Stimulated activated CD4-positive, alpha-beta T cell treated with anti-CD3 and anti-CD28 coated beads, Interleukin-15, amount 100 ng/mL, for 48 hours (primary cell): ENCODE measurements at places on chromosomes 5 and 9.
A peak's percentile ranks its signal among the peaks of the same experiment; 100 is the strongest.

DNA sequence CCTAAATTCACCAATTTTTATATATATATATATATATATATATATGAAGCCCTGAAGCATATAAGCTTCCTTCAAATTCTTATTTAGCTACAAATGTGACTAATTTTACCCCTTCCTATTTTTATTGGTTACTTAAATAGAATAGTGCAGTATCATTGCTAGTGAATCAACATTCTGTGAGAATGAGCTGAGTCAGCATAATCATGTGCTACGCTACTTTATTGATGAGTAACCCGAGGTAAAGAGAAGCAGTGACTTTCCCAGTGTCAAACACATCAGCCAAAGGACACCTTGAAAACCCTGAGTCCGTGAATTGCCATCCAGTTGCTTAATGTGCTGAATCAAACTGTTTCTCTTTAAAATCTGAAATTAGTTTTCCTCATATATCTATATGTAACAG, 546.2 kb downstream of the DMRTA1 start:
- DNase-seq = no peak

DNA sequence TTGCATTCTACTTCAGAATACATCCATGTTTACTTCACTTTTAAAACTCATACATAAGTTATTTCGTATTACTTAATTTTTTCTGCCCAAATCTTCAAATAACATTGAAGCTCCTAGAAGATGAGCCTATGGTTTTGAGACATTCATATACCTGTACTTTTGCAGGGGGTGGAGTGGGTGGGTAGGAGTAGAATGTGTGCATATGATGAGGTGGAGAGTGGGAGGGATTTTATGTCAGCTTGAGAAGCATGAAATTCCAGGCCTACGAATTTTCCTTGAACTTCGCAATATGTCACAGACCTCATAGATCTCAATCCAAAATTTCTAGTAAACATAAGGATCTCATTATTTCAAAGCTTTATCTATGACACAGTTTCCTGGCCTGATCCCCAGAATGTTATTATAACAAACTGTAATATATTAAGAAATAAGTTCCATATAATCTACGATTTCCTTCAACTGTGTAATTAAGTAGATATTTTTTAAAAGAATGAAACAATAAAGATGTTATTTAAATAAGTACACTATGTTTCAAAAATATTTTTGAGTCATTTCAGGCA, 19.7 kb upstream of the MOB3B start:
- no peak for DNase-seq

DNA sequence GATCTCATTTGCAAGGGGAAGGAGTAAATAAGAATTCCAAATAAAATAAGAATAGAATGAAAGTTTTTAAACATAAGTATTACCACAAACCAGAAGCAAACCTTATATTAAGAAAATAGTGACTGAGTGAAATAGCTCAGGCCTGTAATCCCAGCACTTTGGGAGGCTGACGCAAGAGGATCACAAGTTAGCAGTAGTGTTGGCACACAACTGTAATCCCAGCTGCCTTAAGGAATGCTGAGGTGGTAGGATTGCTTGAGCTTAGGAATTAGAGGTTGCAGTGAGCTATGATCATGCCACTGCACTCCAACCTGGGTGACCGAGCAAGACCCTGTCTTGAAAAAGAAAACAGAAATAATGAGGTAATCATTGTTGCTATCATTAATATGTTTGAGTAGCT, 47.0 kb downstream of the APC start:
- DNase-seq = no peak

DNA sequence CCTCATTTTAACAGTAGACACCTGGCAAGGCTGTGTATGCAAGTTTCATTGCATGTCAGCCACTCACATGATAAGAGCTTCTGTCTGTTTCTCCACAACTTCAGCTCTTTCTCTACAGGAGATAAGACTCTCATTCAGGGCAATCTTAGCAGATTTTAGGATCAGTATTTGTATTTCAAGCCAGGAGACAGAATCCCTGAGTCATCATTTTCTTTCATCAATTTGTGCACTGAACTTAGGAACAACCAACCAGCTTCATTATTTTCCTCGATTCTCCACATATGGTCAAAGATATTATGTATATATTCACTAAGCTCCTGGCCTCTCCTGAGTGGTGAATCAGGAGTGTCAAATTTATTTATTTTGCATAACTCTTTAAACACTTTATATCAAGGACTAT, 181.8 kb upstream of the CCNH start:
- no peak for DNase-seq

- no peak for DNase-seq
Measured at GRCh38 chr5:88883059-88883835, at the start of gene MEF2C. MEF2C (minus strand) TSS chr5:88883184; CDS start chr5:88823788, 59,396 bp downstream.

GRCh38 chr5:134258896-134259295, 33.0 kb upstream of the PPP2CA start:
- no peak for DNase-seq

- DNase-seq = no peak
Measured at GRCh38 chr5:178473854-178474253, 116.3 kb downstream of the COL23A1 start.

DNA sequence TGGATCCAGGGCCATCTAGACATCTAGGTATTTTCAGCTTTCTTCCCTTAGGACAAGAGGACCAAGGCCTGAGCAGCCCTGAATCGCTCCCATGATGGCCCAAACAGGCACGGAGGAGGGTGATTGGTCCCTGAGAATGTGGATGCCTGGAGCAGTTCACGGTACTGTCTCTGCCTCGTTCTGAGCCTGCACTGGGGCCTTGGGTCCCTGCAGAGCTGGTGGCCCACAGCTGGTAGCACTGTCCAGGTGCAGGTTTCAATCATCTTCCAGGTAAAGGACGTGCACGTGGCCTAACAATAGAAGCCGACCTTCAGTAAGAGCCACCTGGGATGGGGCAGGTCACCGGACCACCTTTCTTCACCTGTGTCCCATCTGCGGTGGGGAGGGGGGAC, 19.4 kb upstream of the FCN1 start:
- no peak for DNase-seq

GRCh38 chr5:172450861-172451695, 3.2 kb downstream of the SH3PXD2B start:
- no peak for DNase-seq

GRCh38 chr9:76077537-76077936, 187.1 kb downstream of the PCSK5 start:
- no peak for DNase-seq

DNA sequence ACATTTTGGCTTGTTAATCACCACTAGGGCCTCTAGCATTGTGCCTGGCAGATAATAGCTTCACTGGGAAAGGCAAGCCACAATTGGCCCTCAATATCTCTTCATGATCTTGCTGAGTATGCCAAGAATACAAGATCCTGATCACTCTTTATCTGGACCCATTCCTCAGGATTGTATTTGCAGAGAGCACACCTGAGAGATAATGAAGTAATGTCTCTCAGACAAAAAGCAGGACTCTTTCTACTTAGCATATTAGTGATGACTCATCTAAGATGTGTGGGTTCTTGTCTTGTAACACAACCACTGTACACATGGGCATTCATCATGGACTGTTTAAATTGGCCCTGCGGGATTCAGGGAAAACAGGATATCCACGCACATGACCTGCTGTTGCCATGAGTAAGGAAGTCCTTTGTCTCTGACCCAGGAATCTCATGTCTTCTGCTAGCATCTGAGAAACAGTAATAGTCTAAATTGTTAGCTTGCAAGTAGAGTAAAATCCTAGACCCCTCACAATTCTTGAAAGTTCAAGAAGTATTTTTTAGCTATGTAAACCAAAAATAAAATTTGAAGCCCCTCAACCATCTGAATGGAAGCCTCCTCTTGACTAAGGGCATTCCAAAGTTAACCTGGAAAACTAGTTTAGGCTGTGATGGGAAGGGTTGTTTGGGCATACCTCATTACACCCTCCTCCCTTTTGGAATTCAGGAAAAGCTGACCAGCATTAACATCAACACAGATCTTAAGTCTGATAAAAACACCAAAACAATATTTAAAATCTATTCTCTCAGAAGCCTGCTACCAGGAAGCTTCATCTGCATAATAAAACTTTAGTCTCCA, 28.0 kb upstream of the NFIL3 start:
- DNase-seq = no peak

- peak; percentile 1 for DNase-seq
Measured at GRCh38 chr9:121399883-121400607, 30.0 kb upstream of the STOM start.

GRCh38 chr9:15287309-15287708, 19.7 kb downstream of the TTC39B start:
- DNase-seq = no peak

DNA sequence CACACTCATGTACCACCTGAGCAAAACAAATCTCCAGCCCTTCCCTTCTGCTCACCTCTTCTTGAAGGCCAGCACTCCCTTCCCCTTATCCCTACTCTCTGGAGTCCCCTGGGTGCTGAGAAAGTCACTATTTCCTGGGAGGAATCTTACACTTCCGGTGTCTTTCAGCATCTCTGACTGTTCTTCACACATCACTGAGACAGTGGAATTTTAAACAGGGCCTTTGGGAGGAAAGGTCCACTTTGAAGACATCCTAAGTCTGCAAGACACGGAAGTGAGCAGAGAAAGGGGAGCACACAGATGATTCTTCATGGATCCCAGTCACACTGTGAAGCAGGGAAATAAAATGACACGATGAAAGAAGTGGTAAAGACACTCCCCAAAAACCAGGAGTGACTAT, 25.6 kb downstream of the FRMD3 start:
- no peak for DNase-seq

GRCh38 chr5:173671121-173671949, 54.9 kb upstream of the BOD1 start:
- DNase-seq = no peak

DNA sequence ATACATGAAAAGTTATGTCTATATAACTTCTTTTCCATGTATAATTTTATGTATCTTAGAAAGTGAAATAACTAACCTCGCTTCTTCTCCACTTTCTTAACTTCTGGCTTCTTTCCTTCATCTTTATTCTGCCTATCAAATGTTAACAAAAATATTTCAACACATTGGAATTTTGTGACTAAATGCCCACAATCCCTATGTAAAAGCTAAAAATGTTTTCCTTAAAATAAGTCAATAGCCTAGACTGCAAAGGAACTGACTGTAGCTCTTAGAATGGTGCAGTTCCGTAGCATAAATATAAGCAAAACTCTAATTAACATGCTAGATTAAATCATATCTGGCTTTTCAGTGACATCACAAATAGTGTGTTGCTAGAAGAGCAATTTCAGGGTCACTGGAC, 40.9 kb downstream of the PSIP1 start:
- no peak for DNase-seq

GRCh38 chr5:92927291-92927778, 653.7 kb downstream of the NR2F1-AS1 start:
- DNase-seq = no peak

DNA sequence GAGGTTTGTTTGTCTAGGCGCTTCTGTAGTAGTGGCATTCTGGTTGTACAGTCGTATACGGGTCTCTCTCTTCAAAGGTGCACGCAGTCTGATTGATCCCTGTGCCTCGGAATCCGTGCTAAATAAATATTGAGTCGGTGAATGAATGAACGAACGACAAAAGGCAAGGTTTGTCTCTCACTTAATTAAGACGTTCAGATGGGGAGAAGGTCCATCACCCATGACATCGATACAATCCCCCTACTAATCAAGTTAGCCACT, 500 bp upstream of the CREBRF start:
- DNase-seq = no peak

DNA sequence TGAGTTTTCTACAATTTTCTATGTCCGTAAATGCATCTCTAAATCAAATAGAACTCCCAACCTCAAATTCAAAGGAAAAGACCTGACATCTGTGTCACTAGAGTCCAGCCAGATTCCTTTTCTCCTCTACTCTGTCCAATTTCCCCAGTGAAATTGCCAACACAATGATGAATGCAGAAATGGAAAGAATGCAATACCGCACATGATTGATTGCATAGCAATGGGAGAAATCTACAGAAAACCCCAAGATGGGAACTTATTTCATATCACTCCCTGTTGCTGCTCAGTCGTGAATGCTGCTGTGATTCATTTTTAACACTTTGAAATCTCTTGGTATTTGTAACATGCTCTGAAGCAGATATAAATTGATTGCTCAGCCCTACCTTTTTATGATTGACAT, 355.1 kb upstream of the TUSC1 start:
- DNase-seq = no peak

DNA sequence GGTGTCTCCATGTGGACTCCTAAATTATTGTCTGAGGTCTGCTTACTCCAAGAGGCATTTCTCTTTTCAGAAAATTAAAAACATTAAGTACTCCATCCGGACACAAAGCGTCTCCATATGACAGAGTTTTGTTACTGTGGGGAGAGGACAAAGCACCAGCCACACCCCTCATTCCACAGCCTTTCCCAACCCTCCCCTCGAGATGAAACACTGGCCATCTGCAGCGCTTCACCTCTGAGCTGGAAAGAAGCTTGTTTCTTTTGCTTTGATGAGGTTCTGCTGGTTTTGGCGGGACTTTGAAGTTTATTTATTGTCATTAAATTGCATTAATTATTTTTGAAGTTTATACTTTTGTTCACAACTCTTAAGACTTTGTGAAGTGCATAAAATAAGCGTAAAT, 27.6 kb upstream of the NKD2 start:
- DNase-seq = no peak

- no peak for DNase-seq
Measured at GRCh38 chr9:97479496-97480159, 21.8 kb upstream of the TMOD1 start.

DNA sequence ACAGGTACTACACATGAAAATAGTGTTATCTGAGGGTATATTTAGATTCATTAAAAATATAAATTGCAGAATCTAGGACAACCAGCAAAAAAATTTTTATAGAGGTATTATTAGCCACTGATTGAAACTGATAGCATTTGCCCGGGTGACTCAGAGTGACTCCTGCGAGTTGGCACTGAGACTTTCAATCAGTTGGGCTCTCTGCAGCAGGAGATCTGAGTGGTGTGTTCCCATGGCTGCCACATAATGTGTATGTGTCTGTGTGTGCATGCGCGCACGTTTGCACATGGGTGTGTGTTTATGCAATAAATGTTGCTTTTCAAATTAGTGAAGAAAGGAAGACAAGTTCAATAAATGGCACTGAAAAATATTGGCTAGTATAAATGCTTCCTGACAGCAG, 100.1 kb upstream of the MRPS30 start:
- DNase-seq = no peak

DNA sequence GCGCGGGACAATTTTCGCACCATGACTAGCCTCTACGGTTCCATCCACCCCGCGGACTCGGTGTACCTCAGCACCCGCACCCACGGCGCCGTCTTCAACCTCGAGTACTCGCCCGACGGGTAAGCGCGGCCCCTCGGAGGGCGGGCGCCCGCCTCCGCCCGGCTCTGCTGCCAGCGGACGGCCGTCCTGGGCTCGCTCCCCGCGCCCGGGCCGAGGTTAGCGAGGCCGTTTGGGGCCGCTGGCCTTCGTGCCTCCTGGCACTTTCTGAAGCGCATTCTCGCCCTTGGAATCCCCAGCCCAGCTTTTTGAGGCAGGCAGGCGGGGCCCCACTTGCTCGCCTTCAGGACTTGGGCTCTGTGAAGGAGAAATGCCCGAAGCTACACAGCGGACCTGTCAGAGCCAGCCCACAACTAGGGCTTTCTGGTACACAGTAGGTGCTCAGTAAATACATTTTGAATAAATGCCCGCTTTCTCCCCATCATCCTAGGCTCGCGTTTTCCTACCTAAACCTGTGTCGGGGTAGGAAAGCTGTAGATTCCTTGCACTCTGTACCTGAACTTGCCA, 772 bp downstream of the DCAF10 start:
- no peak for DNase-seq
